ENCODE measurements at places on chromosomes 4 and X.

- no peak overlapping the region for H3K27ac ChIP-seq
- no peaks in the 10 kb centered on the region for H3K36me3 ChIP-seq
- no peak overlapping the region for H3K4me3 ChIP-seq
- no peak for DNase-seq
- peaks cover 4% of the 10 kb centered on the region for H3K4me1 ChIP-seq
Measured at GRCh38 chr4:101256222-101256621, 91.1 kb downstream of the PPP3CA start.

- no peaks in the 10 kb centered on the region for H3K36me3 ChIP-seq
- DNase-seq = no peak
- H3K4me1 ChIP-seq = peaks cover 69% of the 10 kb centered on the region
- no peaks in the 10 kb centered on the region for H3K27me3 ChIP-seq
- no peak overlapping the region for H3K4me3 ChIP-seq
Measured at GRCh38 chr4:8259743-8260430, 9.7 kb upstream of the HTRA3 start.

DNA sequence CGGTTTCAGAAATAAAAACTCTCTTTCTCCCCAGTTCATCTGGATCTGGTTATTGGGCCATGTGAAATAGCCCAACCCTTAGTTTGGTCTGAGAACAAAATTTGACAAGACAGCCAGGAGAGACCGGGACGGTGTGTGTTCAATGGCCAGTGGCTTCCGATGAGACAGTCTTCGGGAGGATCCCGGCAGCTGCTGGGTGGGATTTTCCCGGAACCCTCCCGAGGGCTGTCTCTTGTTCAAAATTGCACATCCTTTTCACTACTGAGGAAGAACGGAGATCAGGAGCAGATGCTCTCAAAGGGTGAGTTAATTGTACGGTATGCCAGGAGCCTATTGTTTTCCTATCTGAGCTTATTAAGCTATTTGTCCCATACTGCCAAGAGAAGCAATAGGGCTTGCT is 166.5 kb downstream of the PRR32 start:
- no peaks in the 10 kb centered on the region for H3K27me3 ChIP-seq
- peak overlapping the region; percentile 10 for H3K27ac ChIP-seq
- H3K4me3 ChIP-seq = no peak overlapping the region
- H3K36me3 ChIP-seq = no peaks in the 10 kb centered on the region

GRCh38 chr4:74638001-74638400 is 156.3 kb downstream of the BTC start:
- H3K4me3 ChIP-seq = no peak overlapping the region
- H3K27me3 ChIP-seq = peaks cover 3% of the 10 kb centered on the region
- no peaks in the 10 kb centered on the region for H3K36me3 ChIP-seq
- H3K4me1 ChIP-seq = no peaks in the 10 kb centered on the region
- H3K27ac ChIP-seq = no peak overlapping the region
- no peak for DNase-seq

DNA sequence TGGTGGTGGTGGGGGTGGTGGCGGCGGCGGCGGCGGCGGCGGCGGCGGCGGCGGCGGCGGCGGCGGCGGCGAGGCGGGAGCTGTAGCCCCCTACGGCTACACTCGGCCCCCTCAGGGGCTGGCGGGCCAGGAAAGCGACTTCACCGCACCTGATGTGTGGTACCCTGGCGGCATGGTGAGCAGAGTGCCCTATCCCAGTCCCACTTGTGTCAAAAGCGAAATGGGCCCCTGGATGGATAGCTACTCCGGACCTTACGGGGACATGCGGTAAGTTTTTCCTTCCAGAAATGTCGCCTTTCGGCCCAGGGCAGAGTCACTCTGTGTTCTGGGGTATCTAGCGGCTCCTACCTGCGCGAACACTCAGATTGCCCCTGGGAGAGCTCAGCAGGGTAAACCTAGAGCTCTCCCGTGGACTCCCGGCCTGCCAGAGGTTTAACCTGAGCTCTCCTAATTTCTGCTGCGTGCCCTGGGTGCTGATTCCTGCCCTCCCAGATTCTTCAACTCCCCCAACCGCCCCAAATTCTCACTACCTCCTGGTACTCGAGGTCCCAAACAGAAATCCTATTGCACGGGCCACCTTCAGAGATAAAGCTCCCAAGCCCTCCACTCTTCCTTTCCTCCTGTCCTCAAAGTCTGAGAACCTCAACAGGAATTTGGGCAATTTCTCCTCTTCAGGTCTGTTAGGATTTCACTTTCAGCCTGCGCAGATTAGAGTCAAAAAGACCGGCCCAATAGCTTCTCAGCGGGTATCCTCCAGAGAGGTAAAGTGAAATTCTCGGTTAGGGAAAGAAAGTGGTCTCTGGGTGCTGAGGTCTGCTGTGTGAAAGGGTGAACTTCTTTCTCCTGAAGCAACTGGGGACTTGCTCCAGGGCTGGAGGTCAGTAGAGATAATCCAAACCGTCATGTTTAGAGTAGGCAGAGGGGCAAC is 2.9 kb downstream of the AR start:
- peaks cover 6% of the 10 kb centered on the region for H3K36me3 ChIP-seq
- DNase-seq = no peak
- peaks cover 35% of the 10 kb centered on the region for H3K4me1 ChIP-seq
- H3K27ac ChIP-seq = no peak overlapping the region
- peaks cover 15% of the 10 kb centered on the region for H3K27me3 ChIP-seq
- peak overlapping the region; percentile 88 for H3K4me3 ChIP-seq

GRCh38 chr4:101888472-101888871 is 97.9 kb downstream of the BANK1 start:
- H3K27ac ChIP-seq = peak overlapping the region; percentile 55
- peaks cover 15% of the 10 kb centered on the region for H3K4me1 ChIP-seq
- H3K36me3 ChIP-seq = no peaks in the 10 kb centered on the region
- no peak for DNase-seq

DNA sequence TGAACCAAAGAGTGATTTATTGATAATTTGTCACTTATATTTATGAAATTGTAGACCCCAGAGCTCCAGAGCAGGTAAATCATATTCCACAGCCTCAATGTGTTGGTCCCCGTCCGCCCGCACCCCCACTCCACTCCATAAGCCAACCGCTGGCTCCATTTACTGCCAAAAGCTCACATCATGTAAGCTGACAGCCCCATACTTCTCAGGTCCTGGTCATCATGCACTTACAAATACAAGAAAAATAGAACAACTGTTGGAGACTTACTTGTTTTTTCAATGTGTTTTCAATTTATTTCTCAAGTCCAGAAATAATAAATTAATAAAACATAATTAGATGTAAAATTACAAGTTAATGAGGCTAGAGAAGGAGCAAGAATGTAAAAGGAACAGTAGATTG is 235.7 kb upstream of the HAND2 start:
- no peak for DNase-seq
- peaks cover 6% of the 10 kb centered on the region for H3K27me3 ChIP-seq
- no peaks in the 10 kb centered on the region for H3K36me3 ChIP-seq
- H3K27ac ChIP-seq = no peak overlapping the region
- H3K4me3 ChIP-seq = no peak overlapping the region

- H3K27ac ChIP-seq = no peak overlapping the region
- H3K4me3 ChIP-seq = no peak overlapping the region
- peaks cover 4% of the 10 kb centered on the region for H3K27me3 ChIP-seq
- H3K36me3 ChIP-seq = no peaks in the 10 kb centered on the region
- no peak for DNase-seq
Measured at GRCh38 chr4:48196758-48197504, 62.9 kb upstream of the TXK start.

DNA sequence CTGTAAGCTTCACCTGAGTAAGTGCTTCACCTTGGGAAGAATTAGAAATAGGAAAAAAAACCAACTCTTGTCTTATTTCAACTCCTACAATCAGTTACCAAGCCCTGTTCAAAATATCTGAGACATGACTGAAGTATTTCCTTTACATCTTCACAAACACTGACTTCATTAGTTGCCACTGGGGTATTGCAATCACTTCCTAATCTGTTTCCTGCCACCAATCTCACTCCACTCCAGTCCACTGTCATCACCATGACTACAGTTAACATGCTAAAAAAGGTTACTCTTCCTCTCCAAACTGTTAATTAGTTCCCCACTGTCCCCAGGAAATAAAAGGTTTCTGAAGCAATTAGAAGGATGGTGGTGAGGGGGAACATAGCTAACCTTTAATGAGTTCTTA is 3.3 kb upstream of the SUPT20HL1 start:
- no peak overlapping the region for H3K27ac ChIP-seq
- H3K36me3 ChIP-seq = no peaks in the 10 kb centered on the region
- DNase-seq = no peak
- no peaks in the 10 kb centered on the region for H3K4me1 ChIP-seq
- peaks cover 7% of the 10 kb centered on the region for H3K27me3 ChIP-seq
- H3K4me3 ChIP-seq = no peak overlapping the region

DNA sequence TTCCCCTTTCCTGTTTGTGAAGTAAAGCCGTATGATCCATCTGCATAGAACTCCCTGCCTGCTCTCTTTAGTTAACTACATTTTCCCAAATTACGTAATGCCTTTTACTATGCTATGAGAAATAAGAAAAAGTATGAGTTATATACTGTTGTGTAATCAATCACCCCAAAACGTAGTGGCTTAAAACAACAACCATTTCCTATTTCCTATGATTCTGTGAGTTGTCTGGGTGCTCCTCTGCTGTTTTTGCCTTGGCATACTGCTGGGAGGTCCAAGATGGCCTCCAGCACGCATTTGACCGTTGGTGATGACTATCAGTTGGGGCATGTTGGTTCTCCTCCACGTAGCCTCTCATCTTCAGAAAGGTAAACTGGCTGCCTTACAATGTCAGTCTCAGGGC is 39.8 kb downstream of the BBS12 start:
- peaks cover 8% of the 10 kb centered on the region for H3K4me1 ChIP-seq
- H3K4me3 ChIP-seq = no peak overlapping the region
- DNase-seq = no peak
- peaks cover 4% of the 10 kb centered on the region for H3K27me3 ChIP-seq

DNA sequence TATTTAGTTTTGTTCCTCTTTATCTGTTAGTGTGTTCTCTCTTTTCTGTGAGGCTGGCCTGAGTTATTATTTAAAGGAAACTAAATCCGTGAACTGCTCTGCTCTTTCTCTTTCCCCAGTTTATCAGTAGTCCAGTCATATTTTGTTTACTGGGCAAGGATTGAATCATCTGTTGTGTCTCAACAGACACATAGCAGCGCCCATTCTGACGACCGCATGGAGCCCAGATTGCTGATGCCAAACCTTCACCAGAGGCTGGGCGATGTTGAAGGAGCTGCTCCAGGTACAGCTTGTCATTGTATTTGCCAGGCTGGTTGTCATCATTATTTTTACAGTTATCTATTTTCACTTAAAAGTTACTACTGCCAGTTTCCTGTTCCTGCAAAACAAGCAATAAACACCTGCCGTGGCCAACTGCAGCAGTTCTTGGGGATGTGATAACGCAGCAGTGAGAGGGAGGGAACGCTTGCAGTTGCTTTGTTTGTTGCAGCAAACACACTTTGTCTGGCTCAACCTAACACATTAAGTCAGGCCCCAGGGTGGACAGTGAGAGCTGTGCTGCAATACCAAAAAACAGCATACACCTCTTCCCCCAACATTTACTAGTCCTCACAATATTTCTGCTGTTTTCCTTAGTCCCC is 10.1 kb downstream of the REELD1 start:
- H3K36me3 ChIP-seq = no peaks in the 10 kb centered on the region
- no peak for DNase-seq
- no peaks in the 10 kb centered on the region for H3K4me1 ChIP-seq
- no peak overlapping the region for H3K27ac ChIP-seq
- peaks cover 6% of the 10 kb centered on the region for H3K27me3 ChIP-seq

Measured in nephron progenitor cell (in vitro differentiated cells).